ENCODE measurements at places on chromosomes 6 and 20. TPM values are rescaled to one million over a fixed set of nuclear protein-coding genes. Genes with fewer than 3 reads are reported as not detected.

GHRH gene
- not detected for polyA plus RNA-seq

SSTR4 gene
- polyA plus RNA-seq, result 0.07 TPM

MOG gene
- 0.51 TPM for polyA plus RNA-seq

OSBPL2 gene
- 40.8 TPM for polyA plus RNA-seq

CGA gene
- 2.2 TPM for polyA plus RNA-seq

RIMS1 gene
- polyA plus RNA-seq, result 2.4 TPM

PPIL6 gene
- 18.1 TPM for polyA plus RNA-seq

ASIP gene
- polyA plus RNA-seq, result 0.40 TPM

DACT2 gene
- polyA plus RNA-seq, result 28.7 TPM

MYB gene
- 5.7 TPM for polyA plus RNA-seq

FOXA2 gene
- polyA plus RNA-seq, result not detected

CCN6 gene
- polyA plus RNA-seq, result 3.8 TPM

MEP1A gene
- not detected for polyA plus RNA-seq

UST gene
- polyA plus RNA-seq, result 11.3 TPM

SLC2A10 gene
- polyA plus RNA-seq, result 18.0 TPM

LY6G6D gene
- not detected for polyA plus RNA-seq

BPIFB4 gene
- not detected for polyA plus RNA-seq

TMEM181 gene
- polyA plus RNA-seq, result 22.3 TPM

CLPSL2 gene
- 0.23 TPM for polyA plus RNA-seq

PAX1 gene
- not detected for polyA plus RNA-seq

FNDC11 gene
- 0.83 TPM for polyA plus RNA-seq

LZTS3 gene
- 19.9 TPM for polyA plus RNA-seq

BEND6 gene
- 4.5 TPM for polyA plus RNA-seq

HSPA1L gene
- 3.8 TPM for polyA plus RNA-seq

OR2H2 gene
- 0.22 TPM for polyA plus RNA-seq

ITPR3 gene
- 9.1 TPM for polyA plus RNA-seq

MAD2L1BP gene
- 26.0 TPM for polyA plus RNA-seq

CRIP3 gene
- polyA plus RNA-seq, result 8.3 TPM

NFATC2 gene
- 1.7 TPM for polyA plus RNA-seq

RAET1E gene
- 0.58 TPM for polyA plus RNA-seq

RIPPLY2 gene
- polyA plus RNA-seq, result not detected

KIAA1755 gene
- polyA plus RNA-seq, result 2.0 TPM

ISM1 gene
- polyA plus RNA-seq, result 4.4 TPM

DPPA5 gene
- polyA plus RNA-seq, result not detected

NKX2-2 gene
- 0.07 TPM for polyA plus RNA-seq

UQCC2 gene
- 67.0 TPM for polyA plus RNA-seq

C6orf141 gene
- polyA plus RNA-seq, result 0.57 TPM

BANF2 gene
- not detected for polyA plus RNA-seq
